ENCODE measurements at places on chromosomes 6 and 20.

DNA sequence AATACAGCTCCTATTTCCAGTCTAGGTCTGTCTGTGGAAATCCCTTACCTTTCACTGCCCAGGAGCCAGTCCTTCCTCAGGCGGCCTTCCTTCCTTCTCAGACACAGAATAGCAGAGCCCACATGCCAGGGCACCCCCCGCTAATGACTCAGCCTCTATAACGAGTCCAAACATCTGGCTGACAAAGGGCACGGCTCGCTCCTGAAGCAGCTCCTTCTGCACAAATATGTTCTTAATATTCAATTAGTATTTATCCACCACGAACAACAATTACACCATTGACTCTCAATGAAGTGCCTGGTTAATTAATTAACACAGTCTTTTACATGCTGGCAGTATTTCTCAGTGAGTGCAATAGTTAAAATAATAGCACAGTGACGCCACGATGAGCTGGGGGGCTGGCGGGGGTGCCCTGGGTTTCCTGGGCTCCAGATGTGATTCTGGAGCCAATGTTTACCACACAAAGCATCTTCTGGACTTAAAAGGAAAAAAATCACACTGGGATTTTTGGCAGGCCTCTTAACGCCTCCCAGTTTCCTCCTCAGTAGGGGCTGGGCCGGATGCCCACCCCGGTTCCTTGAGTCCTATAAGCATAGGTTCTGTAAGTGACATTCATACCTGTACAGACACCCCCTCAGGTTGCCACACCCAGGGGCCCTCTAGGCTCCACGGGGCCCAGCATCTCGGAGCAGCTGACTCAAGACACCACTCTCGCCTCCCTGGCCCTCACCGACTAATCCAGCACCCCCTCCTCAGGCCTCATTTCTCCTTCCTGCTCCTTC lies 158.6 kb upstream of the MLN start:
- no peak for DNase-seq

DNA sequence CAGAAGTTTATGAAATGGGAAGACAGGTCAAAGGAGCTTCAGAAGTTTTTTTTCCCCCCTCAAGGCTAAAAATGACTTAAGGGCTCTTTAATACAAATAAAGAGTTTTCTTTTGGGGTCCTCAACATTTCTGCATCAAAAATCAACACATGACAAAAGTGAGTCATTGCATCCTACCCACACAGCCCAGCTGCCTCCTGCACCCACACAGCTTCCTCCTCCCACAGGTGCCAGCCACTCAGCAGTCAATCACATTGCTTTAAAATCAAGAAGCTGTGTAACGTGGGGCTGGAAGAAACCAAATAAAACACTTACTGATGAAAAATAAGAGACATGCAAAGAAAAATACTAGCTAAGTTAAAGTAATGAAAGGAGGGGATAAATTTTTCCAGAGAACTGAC lies 68.5 kb downstream of the MAP3K5 start:
- peak; percentile 83 for DNase-seq

- no peak for DNase-seq
Observed at GRCh38 chr6:77181749-77182148, 281.5 kb downstream of the HTR1B start.

GRCh38 chr20:10714236-10714975 lies 40.6 kb upstream of the JAG1 start:
- DNase-seq: no peak

DNA sequence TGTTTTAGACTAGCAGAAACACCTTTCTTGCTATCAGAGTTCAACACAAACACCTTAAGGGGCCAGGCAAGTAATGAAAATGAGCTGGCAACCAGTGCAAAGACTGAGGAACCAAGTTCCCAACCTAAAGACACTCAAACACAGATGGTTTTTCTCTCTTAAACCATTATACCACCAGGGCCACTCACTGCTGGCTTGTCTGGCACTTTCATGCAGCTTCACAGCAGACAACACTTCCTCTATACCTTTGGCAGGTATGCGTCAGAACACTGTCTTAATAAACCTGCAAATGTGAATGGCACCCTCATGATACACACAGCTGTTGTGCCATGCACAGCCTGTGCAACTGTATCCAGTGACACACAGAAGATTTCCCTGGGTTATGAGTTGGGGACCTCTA lies 41.6 kb downstream of the NFATC2 start:
- DNase-seq: peak; percentile 3

GRCh38 chr20:2865630-2866029 lies 7.7 kb upstream of the PTPRA start:
- peak; percentile 11 for DNase-seq

DNA sequence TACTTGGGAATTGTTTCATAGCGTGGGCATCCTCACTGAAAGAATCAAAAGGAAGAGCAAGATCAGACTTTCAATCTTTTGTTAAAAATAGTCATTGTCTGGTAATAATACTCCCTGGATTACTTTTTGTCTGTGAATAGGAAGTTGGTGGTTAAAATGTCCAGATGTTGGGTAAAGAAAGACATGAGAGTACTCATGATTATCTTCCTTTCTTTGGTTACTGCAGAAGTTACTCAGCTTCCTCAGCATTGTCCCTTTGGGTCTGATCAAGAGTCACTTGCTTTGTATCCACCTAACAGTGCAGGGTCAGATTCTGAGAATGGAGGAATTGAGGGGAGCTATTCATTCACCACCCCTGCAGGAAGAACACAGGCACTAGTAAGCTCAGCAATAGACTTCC lies 54.6 kb downstream of the RIN2 start:
- no peak for DNase-seq

DNA sequence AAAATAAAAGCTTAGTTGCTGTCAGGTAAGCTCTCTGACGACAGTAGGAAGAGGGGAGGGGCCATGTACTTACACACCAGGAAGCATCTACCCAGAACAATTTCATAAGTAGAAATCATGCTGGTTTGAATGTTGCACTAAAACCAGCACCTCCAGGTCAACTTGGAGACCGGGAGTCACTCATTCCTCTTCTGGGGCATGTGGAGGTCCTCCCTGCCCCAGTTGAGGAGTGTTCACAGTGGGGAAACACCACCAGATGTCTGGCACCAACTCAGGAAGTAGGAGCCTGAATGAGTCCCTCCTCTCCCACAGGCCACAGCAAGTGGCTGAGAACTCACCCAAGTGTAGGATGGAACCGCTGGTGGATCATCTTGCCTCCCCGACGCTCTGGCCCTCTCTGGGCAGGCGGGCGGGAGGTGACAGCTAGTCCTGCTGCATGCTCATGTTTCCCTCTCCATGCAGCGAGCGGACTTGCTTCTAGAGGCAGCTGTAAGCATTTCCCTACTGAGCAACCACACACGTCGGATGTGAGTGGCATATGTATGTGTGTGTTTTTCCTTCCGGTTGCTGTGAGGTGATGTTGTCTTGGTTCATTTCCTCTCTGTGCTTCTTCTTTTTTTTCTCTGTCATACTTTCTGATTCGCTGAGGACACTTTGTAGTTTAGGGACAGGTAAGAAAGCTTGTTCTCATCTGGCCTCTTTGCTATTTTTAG lies 149.5 kb upstream of the NEDD9 start:
- peak; percentile 91 for DNase-seq

DNA sequence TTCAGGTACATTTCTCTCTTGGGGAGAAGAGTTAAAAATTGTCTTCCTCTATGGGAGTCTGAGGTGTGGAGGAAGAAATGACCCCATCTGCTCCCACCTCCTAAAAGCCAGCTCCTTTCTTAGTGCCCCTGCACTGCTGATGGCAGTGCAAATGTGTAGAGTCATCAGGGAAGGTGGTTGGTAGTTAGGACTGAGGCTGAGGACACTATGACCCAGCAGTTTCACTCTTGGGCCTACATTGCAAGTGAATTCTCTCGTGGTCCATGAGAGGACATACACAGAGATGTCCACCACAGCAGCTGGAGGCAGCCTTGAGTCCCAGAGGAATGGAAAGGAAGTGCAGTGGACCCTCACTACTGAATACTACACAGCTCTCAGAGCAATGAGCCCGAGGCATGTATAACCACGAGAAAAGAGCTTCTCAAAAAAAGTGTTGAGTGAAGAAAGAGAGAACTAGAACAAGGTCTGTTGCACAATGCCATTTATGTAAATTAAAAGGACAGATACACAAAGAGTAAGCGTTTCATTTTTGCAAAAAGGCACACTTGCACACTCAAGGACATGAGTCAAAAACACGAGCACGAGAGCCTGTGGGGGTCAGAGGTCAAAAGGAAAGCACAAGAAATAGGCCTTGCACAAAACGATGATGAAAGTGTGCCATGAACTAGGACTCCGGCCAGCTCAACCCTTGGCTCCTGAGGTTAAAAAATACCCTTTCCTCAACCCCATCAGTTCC lies 308.2 kb upstream of the PRND start:
- no peak for DNase-seq

GRCh38 chr6:125444006-125444923 lies 142.5 kb upstream of the HDDC2 start:
- DNase-seq: no peak

DNA sequence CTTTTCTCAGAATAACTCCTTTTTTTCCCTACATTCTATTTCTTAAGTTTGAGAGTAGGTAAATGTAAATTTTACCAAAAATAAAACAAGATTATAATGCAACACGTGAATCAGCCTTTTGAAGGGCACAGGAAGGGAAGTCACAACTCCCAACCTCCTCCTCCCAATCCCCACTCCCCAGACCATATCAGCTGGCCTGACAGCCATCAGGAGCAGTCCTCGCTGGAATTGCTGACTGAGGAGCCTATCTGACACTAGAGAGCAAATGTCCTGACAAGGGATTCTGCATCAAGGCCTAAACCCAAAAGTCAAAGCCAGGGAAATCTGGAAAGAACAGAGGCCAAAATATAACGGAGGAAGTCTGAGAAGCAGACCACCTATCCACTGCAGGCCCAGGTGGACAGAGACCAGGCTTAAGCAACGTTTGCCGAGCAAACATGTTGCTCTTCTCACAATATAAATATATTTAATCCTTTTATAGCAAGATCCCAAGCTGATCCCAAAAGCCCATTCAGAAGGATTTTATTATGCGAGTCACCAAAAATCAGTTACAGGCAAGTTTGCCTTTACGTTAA lies 2.5 kb downstream of the RRAGD start:
- no peak for DNase-seq

DNA sequence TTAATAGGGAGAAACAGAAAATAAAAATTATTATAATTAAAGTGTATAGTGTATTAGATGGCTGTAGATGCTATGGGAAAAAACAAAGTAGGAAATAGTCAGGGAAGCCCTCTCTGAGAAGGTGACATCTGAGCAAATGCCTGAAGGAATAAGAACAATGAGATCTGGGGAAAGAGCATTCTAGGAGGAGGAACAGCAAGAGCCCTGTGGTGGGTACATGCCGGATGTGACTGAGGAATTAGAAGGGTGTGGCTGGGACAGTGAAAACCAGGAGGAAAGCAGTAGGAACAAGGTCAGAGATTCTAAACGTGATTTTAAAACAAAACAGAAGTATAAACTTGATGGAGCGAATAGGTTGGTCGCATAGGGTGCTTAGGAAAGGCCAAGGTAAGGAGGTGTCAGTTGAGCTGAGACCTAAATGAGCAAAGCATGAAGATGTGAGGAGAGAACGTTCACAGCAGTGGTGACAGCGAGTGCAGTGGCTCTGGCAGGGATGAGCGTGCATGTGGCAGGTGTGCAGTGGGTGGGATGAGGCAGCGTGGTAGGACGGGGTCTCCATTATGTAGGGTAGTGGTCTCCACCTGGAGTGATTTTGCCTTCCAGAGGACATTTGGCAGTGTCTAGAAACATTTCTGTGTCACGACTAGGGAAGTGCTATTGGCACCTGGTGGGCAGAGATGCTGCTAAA lies 97.1 kb upstream of the MRPS10 start:
- DNase-seq: no peak

- DNase-seq: peak; percentile 42
Observed at GRCh38 chr6:23414051-23414445, 712.0 kb upstream of the NRSN1 start.

GRCh38 chr6:44800171-44800783 lies 412.8 kb downstream of the CDC5L start:
- DNase-seq: no peak

- no peak for DNase-seq
Observed at GRCh38 chr20:12827816-12828385, 180.9 kb upstream of the SPTLC3 start.

GRCh38 chr20:37749218-37749617 lies 55.4 kb downstream of the CTNNBL1 start:
- DNase-seq: no peak

- DNase-seq: no peak
Observed at GRCh38 chr6:107563694-107564588, 74.0 kb downstream of the SOBP start.

GRCh38 chr6:134517145-134517658 lies 199.3 kb upstream of the SGK1 start:
- no peak for DNase-seq

DNA sequence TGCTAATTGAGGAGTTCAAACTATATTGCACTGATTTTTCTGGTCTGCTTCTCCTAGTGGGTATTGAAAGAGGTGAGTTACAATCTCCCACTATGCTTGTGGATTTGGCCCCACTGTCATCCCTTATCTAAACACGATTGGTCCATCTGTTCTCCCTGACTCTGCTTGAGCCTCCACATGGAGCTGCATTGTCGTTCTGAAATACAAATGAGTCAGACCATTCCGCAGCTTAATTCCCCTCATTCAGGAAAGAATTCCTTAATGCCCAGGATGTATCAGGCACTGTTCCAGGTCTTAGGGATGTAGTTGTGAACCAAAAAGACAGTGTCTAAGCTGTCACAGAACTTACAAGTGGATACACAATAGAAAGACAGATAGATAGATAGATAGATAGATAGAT lies 461.9 kb downstream of the QKI start:
- no peak for DNase-seq

GRCh38 chr20:23407781-23408464 lies 13.4 kb downstream of the NAPB start:
- no peak for DNase-seq

GRCh38 chr20:37528446-37529213 lies 954 bp upstream of the BLCAP start:
- no peak for DNase-seq

- no peak for DNase-seq
Observed at GRCh38 chr6:97203343-97203742, 79.7 kb downstream of the MMS22L start.

DNA sequence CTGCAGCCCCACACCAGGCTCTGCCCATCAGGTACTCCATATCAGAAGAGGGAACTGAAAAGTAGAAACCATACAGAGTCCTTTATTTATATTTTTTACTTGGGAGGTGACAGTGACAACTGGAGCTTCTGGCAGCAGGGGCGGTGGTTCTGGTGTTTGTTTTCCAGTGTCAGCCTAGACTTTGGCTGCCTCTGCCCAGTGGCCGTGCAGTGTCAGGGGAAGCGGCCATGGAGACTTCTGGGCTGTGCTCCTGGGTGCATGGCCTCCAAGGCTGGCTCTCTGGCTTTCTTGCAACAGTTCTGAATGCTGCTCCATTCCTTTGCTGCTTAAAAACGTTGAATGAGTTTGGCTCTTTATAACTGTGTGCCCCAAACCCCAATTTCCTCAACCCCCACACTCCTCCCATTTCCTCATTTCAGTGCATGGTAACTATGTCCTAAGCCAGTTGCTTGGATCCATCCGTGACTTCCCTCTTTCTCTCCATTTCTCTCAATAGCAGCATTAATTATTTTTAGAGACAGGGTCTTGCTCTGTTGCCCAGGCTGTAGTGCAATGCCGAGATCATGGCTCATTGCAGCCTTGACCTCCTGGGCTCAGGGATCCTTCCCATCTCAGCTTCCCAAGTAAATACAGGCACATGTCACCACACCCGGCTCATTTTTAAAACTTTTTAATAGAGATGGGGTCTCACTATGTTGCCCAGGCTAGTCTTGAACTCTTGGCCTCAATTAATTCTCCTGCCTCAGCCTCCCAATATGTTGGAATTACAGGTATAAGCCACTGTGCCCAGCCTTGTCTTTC lies 141.1 kb upstream of the SGK1 start:
- no peak for DNase-seq

GRCh38 chr6:17879184-17879583 lies 108.3 kb downstream of the KIF13A start:
- DNase-seq: no peak

All from NAMALWA (cell line).